ENCODE measurements at places on chromosomes 3 and 15. TPM values are rescaled to one million over a fixed set of nuclear protein-coding genes. Genes with fewer than 3 reads are reported as not detected.
A peak's percentile ranks its signal among the peaks of the same experiment; 100 is the strongest.

GRCh38 chr3:154967090-154967489 is 113.0 kb upstream of the MME start:
- DNase-seq, result no peak

Gene GOLGA8S
- total RNA-seq, result 0.11 TPM

DNA sequence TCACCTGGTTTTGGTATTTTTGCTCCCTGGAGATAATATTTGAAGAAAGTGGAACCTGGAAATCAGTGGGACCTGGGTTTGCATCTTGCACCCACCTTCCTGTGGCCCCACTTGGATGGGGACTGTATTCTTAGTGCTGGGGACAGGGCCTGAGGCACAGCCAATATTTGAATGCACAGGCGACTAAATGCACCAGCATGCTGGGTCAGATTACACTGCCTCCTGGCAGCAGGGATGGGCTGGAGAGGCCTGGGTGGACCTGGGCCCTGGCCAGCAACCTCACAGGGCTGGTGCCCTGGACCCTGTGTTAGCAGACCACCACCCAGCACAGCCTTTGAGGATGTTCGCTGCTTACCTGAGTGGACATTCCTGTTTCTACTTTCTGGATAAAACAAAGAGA is 10.5 kb downstream of the ITIH4 start:
- no peak for DNase-seq

Gene CHP1
- 167 TPM for total RNA-seq

- no peak for DNase-seq
Observed at GRCh38 chr3:162978136-162978535, 1481.5 kb downstream of the OTOL1 start.

GRCh38 chr3:99925584-99926230 is 108.0 kb downstream of the CMSS1 start:
- DNase-seq, result peak; percentile 65

DNA sequence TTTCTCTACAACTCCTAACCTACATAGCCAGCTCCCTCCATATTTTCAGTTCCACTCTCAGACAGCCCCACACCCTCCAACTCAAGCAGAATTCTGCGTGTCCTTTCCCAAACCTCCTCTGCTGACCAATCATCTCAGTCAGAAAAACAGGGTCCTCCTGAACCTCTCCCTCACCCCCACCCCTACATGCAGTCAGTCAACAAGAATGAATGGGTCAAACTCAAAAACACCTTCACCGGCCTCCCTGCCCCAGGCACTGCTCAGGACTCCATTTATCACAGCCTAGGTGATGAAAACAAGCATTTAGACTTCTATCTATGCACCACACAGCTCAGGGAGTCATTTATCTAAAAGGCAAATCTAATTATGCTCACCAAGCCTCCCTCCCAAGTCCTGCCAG is 32.4 kb downstream of the MYL3 start:
- DNase-seq, result no peak

GRCh38 chr15:29792426-29793159 is 29.7 kb downstream of the TJP1 start:
- no peak for DNase-seq

Gene ZNF860
- total RNA-seq, result 2.4 TPM

DNA sequence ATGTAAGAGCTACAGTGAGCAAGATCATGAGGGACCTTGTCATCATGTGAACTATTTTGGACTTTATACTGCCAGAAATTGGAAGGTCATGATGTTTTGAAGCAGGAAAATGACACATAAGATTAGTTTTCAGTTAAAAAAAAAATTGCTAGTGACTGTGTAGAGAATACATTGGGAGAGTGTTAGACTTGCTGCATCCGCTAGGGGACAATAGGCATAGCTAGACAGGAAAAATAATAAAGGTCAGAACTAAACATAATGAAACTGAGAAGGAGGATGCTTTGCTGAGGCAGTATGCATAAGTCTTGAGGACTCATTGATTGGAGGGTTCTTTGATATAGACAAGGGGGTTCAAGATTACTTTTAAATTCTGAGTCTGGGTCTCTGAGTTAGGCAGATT is 275.8 kb upstream of the KCNH8 start:
- DNase-seq, result no peak

GRCh38 chr3:41307065-41307464 is 107.8 kb downstream of the CTNNB1 start:
- no peak for DNase-seq

DNA sequence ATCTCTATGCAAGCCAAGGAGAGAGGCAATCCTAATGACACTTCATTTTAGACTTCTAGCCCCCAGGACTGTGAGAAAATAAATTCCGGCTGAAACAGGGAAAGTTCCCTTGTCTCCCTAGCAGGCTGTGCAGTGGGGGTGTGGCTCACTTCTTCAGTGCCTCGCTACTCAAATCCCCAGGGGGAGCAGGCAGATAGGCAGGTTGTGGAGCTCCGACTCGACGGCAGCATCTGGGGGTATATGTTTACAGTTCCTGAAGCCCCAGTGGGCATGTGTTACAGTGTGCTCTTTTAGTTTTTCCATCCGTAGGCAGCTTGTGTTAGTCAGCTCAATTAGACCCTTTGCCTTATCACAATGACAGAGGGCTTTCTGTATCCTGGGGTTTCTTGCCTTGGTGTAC is 836.5 kb downstream of the PDCD6IP start:
- DNase-seq, result no peak

Gene ROPN1
- not detected for total RNA-seq

Gene GRAMD1C
- 7.5 TPM for total RNA-seq

DNA sequence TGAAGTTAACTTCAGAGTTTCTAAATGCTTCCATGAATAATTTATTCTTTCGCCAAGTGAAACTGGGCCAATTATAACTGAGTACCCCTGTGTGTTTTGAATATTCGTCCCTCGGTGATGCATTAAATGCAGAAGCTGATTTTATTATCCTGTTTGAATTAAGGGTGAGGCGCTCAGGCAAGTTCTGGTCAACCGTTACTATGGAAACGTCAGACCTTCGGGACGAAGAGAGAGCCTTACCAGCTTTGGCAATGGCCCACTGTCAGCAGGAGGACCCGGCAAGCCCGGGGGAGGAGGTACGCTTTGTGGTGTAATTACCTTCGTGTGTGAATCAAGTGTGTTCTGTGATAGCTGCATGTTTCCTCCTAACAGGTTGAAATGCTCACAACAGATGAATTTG is 239.8 kb downstream of the ITPR1 start:
- DNase-seq, result no peak

Gene PLAAT1
- total RNA-seq, result 0.86 TPM

DNA sequence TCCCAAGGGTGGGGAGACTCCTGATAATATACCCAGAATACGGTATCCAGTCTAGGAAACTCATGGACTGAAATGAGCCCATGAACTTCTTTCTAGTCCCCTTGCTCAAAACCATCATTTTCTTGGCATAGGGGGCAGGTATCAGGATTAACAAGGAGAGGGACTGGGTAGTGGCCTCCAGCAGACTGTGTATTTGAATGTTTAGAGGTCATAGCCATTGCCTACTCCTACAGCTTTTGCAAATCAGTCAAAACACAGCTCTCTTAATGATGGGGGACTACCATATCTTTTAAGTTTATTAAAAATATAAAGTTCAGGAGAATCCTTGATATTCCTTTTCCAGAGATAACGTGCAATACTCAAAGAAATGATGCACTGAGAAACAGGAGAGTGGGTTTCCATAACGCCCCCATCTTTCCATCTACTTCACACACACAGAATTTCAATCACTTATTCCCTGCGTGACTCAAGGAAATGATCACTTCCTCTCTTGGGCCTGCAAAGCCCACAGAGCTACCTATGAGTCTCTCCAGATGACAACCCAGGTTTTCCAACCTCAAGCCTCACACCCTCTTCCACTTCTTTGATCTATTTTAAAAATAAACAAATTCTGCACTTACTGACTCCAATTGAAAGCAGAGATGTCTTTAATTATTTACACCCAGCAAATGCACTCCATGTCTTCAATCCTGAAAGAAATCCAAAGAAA is 584.0 kb upstream of the LMCD1 start:
- no peak for DNase-seq

GRCh38 chr3:109900783-109901182 is 563.4 kb upstream of the DPPA4 start:
- DNase-seq, result no peak

Gene GOLGA6D
- total RNA-seq, result 0.12 TPM

DNA sequence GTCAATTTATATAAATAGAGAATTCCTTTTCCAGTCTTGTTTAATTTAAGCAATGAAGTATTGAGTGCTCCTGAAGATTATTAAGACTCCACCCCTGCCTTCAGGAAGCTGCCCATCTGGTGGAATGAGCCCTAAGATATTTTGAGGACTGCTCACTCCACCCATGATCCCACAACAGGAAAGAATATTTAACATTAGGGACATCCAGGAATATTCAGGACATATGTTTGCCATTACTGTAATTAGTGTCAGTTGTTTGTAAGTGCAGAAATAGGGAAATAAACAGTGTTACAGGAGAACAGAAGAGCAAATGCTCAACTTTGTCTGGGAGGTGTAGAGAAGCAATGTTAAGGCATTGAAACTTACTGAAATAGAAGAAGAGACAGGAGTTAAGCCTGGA is 375.0 kb downstream of the ROBO2 start:
- no peak for DNase-seq

Gene GADL1
- total RNA-seq, result 0.06 TPM

Gene SSUH2
- 0.43 TPM for total RNA-seq

Gene SERINC4
- not detected for total RNA-seq

- DNase-seq, result no peak
Observed at GRCh38 chr3:155218462-155218861, 75.0 kb downstream of the STRIT1 start.

GRCh38 chr15:73941449-73941848 is 15.2 kb downstream of the LOXL1 start:
- DNase-seq, result no peak

Gene SLC12A1
- not detected for total RNA-seq

Data from lung (tissue), 17 donors.